Lung (tissue), 17 donors: ENCODE measurements at places on chromosomes 16 and 17.
A peak's percentile ranks its signal among the peaks of the same experiment; 100 is the strongest.

- DNase-seq: no peak
Observed at GRCh38 chr17:57467226-57467625, 210.9 kb downstream of the MSI2 start.

- DNase-seq: no peak
Observed at GRCh38 chr17:39631403-39631802, 4.7 kb downstream of the PPP1R1B start.

GRCh38 chr17:81252326-81252986, 13.3 kb downstream of the NDUFAF8 start:
- no peak for DNase-seq

DNA sequence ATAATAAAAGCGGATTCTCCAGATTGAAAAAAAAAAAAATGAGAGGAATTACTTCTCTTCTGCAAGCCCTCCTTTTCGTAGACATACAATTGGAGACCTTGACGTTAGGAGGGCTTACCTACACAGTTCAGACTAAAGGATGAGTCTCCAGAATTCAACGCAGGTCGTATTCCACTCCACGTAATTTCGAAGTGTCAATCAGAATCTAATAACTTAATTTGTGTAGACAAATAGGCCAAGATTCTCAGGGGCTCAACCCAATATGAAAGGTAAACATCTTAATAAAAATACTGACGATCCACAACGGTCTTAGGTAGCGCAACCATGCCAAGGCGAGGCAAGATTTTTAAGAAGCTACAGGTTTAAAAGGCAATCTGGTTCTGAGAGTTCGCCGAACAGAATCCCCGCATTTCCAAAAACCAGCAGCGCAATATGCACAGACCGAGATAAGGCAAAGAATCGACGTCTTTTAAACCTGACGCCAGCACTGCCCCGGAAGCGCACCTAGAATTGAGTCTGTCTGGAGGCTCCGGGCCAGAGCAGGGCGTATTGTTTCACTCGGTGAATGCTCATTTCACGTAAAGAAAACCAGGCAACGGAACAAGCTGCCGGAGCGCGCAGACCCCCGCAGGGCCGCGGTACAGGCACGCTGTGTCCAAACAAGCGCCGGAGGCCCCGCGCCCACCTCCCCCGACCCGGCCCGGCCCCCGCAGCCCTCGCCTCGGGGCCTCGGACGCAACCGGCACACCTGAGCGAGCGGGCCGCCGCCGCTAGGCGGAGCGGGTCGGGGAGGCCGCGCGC, 623 bp downstream of the MBTPS1 start:
- DNase-seq: no peak

- DNase-seq: no peak
Observed at GRCh38 chr17:36940313-36941264, 3.3 kb downstream of the LHX1 start.

DNA sequence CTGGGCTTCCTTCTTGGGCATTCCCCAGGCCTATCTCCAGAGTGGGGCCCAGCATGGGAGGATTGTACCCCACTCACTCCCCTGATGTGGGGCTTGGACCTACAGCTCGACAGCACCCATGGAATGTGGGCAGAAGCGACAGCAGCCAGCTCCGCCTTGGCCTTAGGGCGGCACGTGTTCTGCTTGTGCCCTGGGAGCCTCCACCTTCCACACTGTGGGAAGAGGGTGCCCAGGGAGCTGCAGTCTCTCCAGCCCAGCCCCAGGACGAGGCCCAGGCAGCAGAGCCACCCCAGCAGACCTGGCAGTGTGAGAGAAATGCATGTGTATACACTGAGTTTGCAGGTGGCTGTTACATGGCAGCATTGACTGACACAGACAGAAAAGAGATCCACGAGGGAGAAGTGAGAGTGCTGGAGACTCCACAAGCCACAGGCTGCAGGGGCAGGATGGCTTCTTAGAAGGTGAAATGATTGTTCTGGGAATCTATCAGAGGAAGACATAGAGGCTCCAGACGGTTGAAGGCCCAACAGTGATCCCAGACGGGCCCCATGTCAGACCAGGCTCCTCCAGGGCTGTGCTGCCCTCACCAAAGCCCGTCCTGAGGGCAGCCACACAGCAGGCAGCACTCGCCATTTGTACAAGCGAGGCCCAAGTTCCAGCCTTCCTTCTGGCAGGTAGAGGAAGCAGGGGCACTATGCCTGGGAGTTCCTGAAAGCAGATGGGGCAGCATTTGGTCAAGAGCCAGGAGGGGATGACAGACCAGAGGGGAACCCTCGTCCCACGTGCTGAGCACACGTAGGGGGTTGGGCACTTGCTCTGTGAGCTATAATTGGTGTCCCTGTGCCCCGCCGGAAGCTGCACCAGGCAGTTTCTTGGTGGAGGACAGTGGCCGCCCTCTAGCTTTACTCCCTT, 2.8 kb upstream of the DNASE1 start:
- DNase-seq: no peak

DNA sequence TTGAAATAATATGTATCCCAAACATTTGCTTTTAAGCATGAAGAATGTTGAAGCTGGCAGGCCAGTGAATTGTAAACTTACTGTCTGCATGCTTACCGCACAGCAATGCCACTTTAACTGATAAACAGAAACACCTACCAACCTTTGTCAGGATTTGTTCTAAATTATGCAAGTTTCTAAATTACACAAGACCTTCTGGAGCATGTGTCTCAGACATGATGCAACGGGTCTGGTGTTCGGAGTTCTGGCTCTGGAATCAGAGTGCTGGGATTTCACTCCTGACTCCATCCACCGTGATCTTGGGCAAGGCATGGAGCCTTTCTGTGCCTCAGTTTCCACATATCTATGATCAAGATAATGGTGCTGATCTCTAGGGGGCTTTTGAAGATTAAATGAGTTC, 111.2 kb downstream of the CCT6B start:
- DNase-seq: no peak

GRCh38 chr16:476039-476438, 50.6 kb downstream of the RAB11FIP3 start:
- no peak for DNase-seq

- DNase-seq: no peak
Observed at GRCh38 chr17:68526548-68526947, 14.3 kb downstream of the PRKAR1A start.

DNA sequence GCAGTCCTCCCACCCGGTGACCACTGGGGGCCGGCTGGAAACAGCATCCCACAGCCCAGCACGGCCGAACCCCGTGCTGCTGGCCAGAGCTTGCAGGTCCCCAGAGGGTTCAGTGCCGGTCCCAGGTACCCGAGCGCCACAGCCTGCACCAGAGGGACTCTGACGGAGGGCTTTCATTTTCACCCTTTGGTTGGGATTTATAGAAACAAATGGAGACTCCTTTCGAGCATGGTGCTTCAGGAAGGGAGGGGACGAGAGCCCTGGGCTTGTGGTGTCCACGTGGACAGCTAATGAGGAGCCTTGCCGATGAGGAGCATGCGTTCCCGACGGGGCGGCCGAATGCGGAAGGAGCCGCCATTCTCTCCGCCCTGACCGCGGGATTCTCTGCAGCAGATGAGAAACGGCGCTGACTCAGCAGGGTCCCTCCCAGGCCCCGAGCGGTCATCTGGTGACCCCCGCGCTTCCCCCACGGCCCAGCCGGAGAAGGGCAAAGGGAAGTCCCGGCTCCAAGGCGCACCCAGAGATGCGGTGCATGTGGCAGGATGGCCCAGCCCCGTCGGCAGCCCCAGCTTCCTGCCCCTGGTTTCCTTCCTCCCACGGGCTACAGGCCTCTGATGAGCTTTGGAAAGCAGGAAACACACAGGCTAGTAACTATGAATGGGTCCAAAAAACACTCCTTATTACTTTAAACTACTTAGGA, 9.8 kb downstream of the SLC38A10 start:
- peak; percentile 46 for DNase-seq

DNA sequence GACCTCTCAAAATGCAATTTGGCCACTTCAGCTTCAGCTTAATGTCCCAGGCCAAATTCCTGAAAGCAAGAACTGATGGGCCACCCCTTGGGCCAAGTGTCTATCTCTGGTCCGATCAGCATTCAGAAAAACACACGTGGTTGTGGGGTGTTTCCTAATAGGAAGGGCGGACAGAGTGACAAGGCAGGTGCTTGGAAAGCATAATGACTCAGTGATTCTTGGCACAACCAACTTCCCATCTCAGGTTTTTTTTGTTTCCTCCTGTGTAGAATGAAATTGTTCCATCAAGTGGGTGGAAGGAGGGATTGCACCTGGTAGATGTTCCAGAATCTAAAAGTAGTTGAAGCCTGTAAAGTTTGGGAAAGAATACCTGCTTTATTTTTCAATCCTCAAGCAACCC, 155.6 kb downstream of the HS3ST2 start:
- DNase-seq: peak; percentile 0

DNA sequence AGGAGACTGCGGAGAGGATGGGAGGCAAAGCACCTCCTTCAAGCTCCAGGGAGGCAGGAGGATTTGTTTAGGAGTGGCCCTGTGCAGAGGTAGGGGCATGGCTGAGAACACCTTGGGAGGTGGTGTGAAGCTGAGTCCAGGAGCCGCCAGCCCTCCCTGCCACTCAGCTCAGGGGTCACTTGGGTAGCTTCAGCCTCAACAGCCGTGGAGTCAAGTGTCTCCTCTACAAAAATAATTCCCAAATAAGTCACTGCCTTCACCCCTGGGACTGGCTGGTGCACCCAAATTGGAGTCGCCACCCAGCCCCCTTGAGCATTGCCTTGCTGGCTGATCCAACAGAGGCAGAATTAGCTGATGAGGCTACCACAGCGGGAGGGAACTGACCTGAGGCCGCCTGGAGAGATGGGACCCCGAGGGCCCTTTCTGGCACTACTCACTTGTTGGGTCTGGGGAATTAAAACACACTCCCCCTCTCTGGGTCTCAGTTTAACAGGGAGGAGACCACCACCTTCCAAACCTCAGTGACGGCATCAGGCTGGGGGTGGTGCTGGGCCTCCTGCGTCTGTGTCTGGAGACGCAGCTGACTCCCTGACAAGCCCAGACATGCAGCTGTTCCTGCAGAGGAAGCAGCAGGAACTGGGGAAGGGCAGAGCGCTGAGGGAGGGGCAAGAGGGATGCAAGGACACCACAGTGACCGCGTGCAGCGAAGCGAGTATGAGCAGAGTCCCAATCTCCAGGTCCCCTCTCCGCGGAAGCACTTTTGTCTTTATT, 87.9 kb upstream of the TOB1 start:
- peak; percentile 68 for DNase-seq

- DNase-seq: no peak
Observed at GRCh38 chr16:50216231-50216630, 50.1 kb upstream of the ADCY7 start.

DNA sequence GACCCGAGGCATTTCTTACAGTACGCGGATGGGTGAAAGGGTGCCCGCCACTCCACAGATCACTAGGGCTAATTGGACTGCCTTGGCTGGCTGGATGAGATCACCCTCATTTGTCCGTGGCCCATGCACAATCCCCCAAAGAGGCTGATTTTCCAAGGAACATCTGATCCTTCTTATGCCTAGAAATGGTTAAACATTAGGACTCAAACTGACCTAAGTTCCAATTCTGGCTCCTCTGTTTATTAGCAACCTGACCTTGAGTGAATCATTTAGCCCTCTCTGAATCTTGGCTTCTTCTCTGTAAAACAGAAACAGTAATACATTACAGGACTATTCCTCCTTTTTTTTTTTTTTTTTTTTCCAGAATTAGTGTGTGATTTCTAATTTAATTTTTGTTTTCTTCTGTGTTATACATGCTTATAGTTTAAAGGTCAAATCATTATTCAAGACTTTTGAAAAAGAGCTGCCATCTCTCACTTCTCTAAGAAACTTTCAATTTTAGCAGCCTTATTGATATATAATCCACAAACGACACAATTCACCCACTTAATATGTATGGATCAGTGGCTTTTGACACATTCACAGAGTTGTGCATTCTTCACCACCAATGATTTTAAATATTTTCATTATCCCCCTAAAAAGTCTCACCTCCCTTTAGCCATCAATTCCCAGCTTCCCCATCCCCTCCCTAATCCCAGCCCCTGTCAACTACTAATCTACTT, 45.4 kb upstream of the TMEM132E start:
- DNase-seq: no peak

DNA sequence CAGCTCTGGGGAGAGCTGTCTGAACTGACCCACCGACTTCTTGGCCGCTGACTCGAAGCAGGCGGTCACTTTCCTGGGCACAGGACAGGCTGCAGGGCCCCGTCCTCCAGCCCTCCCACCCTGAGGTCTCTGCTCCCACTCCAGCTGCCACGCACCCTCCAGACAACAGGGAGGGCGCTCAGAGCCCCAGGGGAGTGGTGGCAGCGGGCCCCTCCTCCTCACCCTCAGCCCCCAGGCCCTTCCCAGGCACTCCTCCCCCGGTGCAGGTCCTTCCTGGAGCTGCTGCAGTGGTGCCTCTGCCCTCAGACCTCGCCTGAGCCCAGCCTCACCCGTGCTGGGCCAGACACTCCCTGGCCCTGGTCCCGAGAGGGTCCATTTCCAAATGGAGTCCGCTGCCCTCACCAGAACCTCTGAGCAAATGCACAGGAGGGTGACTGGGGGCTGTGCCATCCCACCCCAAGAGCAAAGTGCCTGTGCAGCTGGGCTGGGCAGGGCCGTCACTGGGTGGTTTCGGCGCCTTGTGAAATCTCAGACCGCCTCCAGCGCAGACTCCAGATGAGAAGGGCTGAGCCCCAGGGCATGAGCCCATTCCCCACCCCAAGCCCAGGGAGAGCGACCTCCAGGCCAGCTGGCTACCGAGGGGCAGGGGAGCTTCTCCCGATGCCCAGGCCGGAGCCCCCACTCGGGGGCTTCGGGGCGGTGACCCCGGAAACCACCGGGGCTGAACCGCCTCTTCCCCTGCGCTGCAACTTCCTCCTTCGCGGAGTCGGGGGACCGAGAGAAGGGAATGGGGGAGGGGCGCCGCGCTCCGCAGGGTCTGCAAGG, 717 bp downstream of the CYBA start:
- peak; percentile 51 for DNase-seq

- no peak for DNase-seq
Observed at GRCh38 chr16:977081-977701, 4.4 kb upstream of the SOX8 start.

GRCh38 chr16:4689864-4690704, 3.3 kb upstream of the NUDT16L1 start:
- DNase-seq: no peak

GRCh38 chr17:61366715-61367413, 32.8 kb upstream of the TBX2 start:
- peak; percentile 70 for DNase-seq

- DNase-seq: no peak
Observed at GRCh38 chr16:1416521-1416941, 2.0 kb upstream of the UNKL start.

- no peak for DNase-seq
Observed at GRCh38 chr16:49773534-49774475, 82.1 kb downstream of the ZNF423 start.

DNA sequence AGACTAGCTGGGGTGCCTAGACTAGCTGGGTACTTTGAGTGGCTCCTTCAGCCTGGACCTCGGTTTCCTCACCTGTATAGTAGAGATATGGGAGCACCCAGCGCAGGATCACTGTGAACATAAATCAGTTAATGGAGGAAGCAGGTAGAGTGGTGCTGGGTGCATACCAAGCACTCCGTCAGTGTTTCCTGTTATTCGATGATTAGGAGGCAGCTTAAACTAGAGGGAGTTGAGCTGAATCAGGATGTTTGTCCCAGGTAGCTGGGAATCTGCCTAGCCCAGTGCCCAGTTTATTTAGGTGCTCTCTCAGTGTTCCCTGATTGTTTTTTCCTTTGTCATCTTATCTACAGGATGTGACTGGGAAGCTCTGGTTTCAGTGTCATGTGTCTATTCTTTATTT, 8.4 kb upstream of the TMEM235 start:
- peak; percentile 25 for DNase-seq

GRCh38 chr16:67657751-67658518, 2.1 kb downstream of the ACD start:
- no peak for DNase-seq

- DNase-seq: no peak
Observed at GRCh38 chr16:4200781-4201137, 41.1 kb downstream of the SRL start.

GRCh38 chr16:56119133-56119532, 72.2 kb upstream of the GNAO1 start:
- no peak for DNase-seq
